ENCODE measurements at places on chromosomes 1 and 21.

DNA sequence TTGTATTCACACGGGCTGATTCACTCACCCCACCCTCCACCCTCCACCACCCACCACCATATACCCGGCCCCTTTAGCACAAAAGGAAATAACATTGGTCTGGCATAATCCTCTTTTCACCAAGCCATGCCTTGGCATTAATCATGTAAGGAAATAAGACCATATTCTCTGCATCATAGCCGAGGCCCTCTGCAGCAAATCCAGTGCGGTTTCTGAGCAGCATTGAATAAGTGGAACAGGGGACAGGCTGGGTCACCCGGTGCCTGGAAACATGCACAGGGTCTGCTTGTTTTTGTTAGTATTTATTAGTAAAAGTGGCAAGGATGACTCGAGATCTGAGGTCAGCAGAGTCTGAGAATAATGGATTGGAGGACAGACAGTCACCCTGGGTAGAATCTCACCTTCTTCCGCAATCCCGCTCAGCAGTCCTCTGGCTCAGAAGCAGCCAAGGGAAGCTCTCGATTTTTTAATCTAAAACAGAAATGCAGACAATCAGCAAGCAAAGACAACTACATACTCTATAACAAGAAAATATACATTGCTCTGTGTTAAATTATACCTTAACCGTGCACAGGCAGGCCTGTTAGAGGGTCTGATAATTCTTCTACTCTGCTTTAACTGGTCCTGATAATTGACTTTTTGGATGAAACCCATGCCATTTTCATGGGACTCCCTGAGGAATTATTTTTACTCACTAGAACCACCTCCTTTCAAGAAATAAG is 52.4 kb upstream of the CDC42BPA start:
- no peak for DNase-seq

- peak; percentile 95 for DNase-seq
Observed at GRCh38 chr1:31955917-31956736, 18.0 kb upstream of the PTP4A2 start.

- DNase-seq, result no peak
Observed at GRCh38 chr1:147786536-147786935, 26.1 kb upstream of the GJA5 start.

DNA sequence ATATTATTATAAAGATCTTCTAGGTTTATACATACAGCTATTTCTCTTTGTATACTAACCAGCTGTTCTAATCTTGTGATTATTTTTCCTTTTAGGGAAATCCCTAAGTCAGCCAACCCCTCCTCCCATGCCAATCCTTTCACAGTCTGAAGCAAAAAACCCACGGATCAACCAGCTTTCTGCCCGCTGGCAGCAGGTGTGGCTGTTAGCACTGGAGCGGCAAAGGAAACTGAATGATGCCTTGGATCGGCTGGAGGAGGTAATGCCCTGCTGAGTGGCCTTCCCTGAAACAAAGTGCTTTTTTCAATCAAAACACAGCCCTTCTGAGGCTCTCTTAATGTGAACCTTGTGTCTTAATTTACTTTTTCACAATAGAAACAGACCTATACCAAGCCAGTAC is 32.4 kb upstream of the BMP8A start:
- no peak for DNase-seq

DNA sequence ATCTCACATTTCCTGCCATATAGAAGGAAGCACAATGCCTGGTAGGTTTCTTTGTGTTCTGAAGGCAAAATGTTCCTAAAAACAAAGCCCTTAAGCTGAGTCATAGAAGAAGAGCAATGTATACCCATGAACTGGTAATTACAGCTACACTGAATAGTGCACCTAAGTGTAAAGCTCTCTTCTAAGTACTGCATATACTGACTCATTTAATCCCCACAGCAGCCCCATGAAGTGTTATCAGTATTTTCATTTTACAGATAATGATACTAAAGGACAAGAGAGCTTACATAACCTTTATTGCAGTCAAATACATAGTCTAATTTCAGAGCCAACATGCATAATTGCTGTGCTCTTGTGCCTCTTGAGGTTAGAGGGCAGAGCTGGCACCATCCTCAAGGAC is 239.9 kb downstream of the DPYD start:
- DNase-seq, result no peak

- DNase-seq, result no peak
Observed at GRCh38 chr1:82152356-82153271, 351.9 kb downstream of the ADGRL2 start.

DNA sequence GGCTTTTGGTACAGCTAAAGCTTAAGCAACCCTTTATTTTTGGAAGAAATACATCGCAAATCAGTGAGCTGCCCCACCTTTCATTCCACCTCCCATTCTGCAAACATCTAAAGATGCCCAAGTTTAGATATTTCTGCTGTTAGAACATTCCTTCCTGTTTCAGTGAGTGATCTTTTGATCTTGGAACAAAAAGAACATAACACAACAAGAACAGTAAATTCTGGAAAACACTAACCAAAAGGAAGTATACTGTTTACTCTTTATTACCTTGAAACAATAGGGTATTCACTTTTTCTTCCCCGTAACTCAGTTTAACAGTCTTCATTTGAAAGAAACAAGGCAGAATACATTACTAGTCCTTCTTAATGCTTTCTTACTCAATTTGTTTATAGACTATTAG is 40.6 kb downstream of the HNRNPR start:
- DNase-seq, result no peak

GRCh38 chr1:179883745-179884138 is 1.7 kb downstream of the TOR1AIP1 start:
- DNase-seq, result peak; percentile 89

GRCh38 chr1:31745096-31745945 is 18.8 kb downstream of the ADGRB2 start:
- DNase-seq, result peak; percentile 71

- DNase-seq, result no peak
Observed at GRCh38 chr1:32150847-32151246, 28.6 kb upstream of the TXLNA start.

DNA sequence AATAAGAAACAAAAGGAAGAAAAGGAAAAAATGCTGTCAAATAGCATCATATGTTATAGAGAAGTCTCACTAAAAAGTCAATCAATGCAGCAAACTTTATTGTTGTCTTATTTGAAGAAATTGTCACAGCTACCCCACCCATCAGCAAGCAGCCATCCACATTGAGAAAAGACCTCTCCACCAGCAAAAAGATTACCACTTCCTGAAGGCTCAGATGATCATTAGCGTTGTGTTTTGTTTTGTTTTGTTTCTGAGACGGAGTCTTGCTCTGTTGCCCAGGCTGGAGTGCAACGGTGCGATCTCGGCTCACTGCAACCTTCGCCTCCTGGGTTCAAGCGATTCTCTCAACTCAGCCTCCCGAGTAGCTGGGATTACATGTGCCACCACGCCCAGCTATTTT is 29.0 kb downstream of the ATP2B4 start:
- no peak for DNase-seq

DNA sequence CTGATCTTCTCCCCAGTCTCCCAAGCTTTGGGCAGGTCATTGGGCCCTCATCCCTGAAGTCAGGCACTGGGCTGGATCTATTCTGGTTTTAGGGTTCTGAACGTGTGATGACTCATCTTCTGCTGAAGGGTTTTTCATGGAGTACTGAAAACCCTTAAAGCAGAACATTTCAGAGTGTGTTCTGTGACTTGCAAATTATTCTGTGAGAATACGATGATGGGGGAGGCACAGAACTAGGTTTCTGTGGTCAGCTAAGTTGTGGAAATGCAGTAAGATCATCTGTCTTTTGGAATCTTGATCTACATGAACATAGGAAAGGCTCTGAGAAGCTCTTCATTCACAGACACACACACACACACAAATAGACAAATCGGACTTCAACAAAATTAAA is 46.2 kb downstream of the NAV1 start:
- no peak for DNase-seq

DNA sequence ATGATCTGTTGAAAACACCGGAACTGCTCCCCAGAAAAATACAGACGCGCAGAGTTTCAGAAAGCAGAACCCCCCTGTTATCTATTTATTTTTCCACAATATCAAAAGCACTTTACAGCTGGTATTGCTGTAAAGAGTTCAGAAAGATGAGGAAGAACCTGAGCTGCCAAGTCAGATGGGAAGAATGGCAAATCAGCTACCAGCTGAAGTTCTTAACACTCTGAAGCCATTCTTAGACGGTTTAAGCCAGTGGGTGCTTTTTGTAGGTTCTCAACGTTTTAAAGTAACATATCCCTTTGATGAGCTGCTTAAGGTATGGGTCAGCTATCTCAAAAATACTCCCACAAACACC is 714 bp upstream of the AKIRIN1 start:
- no peak for DNase-seq

DNA sequence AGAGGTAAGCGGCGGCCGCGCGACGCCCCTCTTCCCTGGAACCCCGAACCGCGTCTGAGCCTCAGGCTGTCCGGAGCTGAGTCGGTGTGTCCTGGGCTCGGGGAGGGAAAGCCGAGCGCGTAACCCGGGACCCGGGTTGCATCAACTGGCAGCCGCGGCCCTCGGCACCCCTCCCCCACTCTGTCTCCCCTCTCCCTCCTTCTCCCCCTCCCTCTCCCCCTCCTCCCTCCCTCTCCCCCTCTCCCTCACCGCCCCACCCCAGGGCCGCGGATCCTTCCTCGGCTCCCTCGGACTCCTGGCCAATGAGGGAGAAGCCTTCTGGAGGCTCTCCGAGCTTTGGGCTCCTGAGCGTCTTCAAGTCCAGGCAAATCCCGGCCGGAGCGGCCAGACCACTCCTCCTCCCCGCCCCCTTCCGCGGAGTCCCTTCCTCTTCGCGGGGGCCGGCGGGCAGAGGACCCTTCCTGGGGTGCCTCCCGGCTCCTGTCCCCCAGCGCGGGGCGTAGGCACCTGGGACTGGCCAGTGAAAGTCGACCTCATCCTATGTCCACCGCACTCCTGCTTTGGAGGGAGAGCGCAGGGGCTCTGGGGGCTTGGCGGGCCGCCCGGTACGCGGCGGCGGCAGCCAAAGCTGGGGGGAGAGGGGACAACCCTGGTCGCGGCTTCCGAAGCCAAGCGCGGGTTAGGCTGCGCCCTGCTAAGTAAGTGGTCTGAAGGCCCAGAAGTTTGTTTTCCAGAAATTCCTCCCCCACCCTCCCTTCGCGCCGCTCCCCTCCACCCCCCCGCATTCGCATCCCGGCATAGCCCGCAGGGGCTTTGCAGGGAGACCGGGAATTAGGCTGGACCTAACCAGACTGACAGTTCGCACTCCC is 850 bp downstream of the SESN2 start:
- peak; percentile 46 for DNase-seq

GRCh38 chr1:221303623-221304022 is 424.4 kb downstream of the HLX start:
- DNase-seq, result no peak

Data from activated naive CD4-positive, alpha-beta T cell treated with anti-CD3 and anti-CD28 coated beads for 36 hours (primary cell).